ENCODE measurements at places on chromosomes 2 and 18. TPM values are rescaled to one million over a fixed set of nuclear protein-coding genes. Genes with fewer than 3 reads are reported as not detected.

RND3 gene
- total RNA-seq, result not detected

COLEC12 gene
- total RNA-seq, result 0.05 TPM

DNA sequence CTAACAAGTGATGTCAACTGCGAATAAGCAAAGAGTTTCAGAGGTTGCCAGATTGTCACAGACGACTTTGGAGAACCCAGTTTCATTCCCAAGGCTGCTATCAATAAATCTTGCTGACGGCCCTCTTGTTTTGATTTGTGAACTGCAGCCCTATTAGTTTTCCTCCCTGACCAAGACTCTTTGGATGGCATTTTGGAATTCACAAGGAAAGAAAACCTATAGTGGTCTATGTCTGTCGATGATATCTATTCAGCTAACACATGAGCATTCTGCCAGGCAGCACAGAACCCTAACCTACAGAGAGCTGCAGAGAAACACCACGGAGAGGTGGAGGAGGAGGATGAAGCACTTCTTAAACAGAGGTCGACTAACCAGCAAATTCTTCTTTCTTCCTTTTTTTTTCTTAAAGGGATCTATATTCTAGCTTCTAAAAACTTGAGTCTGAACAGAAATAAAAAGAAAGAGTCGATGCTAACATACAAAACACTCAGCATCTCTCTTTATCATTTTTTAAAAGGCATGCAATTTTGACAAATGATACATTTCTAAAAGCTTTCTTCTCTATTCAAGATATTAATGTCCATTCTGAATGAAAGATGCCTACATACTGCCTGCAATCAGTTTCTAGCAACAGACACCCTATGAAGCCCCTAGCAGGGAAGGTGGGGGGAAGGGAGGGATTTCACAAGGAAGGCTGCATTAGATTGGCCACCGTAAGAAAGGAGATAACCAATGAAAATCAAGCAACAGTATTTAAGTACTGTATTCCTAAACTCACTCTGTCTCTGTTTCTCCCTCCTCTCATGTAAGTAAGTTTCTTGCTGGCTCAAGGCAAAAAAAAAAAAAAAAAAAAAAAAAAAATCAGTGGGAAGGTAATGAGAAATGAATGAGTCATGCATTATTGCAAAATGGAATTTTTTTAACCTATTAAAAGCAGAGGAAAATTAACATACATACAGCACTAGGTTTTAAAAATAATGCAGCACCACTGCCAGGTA is 83.0 kb upstream of the CHRNA1 start:
- DNase-seq, result no peak
- H3K27me3 ChIP-seq, result no peaks in the 10 kb centered on the region
- no peak overlapping the region for H3K27ac ChIP-seq
- H3K36me3 ChIP-seq, result no peaks in the 10 kb centered on the region
- peak overlapping the region; percentile 36 for H3K4me3 ChIP-seq

DNA sequence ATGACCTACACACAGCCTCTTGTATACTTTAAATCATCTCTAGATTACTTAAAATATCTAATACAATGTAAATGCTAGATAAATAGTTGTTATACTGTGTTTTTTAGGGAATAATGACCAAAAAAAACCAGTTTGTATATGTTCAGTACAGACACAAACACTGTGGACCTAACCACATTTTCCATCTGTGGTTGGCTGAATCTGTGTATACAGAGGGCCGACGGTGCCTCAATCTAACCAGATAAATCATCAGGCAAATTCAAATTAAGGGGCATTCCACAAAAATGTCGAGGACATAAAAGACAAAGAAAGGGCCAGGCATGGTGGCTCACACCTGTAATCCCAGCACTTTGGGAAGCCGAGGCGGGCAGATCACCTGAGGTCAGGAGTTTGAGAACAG is 14.1 kb downstream of the MGAT4A start:
- no peaks in the 10 kb centered on the region for H3K27me3 ChIP-seq
- H3K36me3 ChIP-seq, result peaks cover 23% of the 10 kb centered on the region
- H3K27ac ChIP-seq, result peak overlapping the region; percentile 87

ZC3H6 gene
- 26.3 TPM for total RNA-seq

DNA sequence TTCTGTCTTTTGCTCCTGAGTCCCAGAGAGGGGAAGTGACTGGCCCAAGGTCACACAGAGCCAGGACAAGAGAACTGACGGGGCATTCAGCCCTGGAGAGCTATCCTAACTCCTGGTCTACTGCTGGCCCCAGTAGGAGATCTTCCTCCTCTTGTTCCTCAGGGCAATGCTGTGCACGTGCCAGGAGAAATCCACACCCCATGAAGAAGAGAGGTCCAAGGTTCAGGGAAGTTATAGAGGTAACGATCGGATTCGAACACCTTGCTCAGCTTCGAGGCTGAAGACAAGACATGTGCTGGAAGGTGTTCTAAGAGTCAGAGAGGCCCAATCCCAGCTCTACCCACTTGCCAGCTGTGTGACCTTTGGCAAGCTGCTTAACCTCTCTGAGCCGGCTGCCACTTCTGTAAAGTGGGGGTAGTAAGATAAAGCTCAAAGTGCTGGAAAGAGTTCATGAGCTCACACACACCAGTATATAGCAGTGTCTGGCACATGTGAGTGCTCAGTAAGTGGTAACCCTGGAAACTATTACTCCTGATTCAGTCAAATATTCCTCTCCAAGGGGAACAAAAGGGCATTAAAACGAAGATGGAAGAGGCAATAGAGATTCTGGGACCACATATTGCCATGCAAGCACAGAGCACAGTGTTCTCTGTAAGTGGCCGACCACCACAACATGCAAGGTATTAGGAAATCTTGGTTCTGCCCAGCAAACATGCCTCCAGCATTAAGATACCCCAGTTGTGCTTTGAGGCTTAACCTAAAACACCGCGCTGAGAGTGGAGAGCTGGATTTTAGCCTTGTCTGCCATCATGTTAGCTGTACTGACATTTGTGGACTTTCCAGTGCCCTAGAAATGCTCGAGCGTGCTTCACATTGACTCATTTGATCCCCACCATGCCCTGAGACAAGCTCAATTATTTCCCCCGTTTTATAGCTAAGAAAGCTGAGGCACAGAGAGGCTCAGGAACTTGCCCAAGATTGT is 25.6 kb downstream of the SERTAD2 start:
- H3K36me3 ChIP-seq, result no peaks in the 10 kb centered on the region
- no peak for DNase-seq
- H3K27ac ChIP-seq, result no peak overlapping the region
- no peaks in the 10 kb centered on the region for H3K4me1 ChIP-seq
- no peaks in the 10 kb centered on the region for H3K27me3 ChIP-seq
- H3K4me3 ChIP-seq, result no peak overlapping the region
